GM04504 (cell line): ENCODE measurements at places on chromosomes 12 and 14.

DNA sequence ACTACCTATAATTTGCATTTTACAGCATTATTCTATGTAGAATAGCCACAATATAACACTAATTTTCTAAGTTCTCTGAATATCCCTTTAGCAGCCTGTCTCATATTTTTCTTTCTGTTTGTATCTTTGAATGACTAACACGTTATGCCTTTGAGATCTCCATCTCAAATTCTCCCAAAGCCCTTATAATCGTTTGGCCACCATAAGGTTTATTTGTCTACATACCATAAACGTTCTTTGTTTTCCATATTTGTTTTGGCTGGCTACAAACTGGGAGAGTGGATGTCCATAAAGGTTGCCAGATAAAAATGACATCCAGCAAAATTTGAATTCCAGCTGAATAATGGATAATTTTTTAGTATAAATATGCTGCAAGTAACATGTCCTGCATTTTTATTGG is 203.7 kb downstream of the STXBP6 start:
- DNase-seq, result no peak

- no peak for DNase-seq
Observed at GRCh38 chr12:93571365-93571924, 1.0 kb upstream of the SOCS2 start.

DNA sequence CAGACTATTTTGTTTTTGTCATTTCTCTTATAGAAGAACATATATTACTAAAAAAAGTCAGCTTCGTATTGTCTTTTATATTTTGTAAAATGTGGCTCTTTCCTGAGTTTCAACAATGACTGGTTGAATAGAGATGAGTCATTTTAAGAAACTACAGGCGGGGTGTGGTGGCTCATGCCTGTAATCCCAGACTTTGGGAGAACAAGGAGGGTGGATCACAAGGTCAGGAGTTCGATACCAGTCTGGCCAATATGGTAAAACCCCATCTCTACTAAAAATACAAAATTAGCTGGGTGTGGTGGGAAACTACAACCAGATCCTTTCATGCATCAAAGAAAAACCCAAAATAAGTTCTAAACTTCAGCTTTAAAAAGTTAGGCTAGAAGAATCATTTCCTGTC is 28.8 kb downstream of the HECTD4 start:
- DNase-seq, result no peak

GRCh38 chr14:97053941-97054340 is 256.8 kb downstream of the VRK1 start:
- no peak for DNase-seq

- DNase-seq, result no peak
Observed at GRCh38 chr12:24565300-24565699, 383.6 kb downstream of the BCAT1 start.

- no peak for DNase-seq
Observed at GRCh38 chr12:9606247-9606646, 1.5 kb downstream of the KLRB1 start.

DNA sequence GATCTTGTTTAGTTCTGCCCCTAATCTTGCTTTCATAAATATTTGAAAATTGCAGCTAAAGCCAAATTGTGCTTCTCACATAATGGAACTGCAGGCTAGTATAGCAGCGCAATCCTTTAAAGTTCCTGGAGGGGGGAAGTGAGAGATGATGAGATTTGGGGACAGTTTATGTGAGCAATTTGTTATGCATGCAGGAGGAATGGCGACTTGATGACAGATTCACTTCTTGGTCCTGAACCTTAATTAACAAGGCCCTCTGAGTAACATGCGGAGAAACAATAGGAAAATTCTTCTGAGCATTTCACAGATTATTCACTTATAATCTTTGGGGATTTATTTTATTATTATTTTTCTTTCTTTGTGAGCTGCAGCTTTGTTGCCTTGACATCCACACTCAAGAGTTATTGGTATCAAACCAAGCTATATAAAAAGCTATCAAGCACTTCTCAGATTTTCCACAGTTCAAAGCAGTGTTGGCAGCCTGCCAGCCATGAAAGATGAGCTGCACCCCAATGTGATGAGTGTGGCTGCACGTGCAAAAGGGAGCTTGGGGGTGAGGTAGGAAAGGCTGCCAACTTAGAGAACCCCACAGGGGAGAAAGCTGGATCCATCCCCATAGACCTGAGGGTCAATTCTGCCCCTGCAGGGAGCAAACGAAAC is 1662.2 kb upstream of the FLRT2 start:
- no peak for DNase-seq

GRCh38 chr12:105562199-105562971 is 231.9 kb downstream of the C12orf75 start:
- DNase-seq, result peak; percentile 80

DNA sequence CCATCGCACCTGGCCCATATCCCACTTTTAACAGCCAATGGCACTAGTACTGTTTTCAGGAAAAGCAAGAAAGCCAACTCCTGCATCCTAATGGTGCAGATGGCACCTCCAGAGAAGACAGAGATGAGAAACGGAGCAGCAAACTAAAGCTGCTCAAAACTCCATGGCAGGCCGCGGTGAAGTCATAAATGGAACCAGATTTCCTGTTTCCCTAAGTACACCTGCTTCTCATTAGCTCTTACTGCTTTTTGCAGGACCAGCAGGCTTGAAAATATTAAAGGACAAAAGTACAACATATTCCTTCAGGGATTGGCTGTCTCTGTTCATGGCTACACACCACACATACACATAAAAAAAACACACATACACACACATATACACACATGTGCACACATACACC is 36.7 kb upstream of the LGALS3 start:
- DNase-seq, result no peak

GRCh38 chr14:91243074-91243471 is 1.4 kb downstream of the GPR68 start:
- DNase-seq, result no peak

DNA sequence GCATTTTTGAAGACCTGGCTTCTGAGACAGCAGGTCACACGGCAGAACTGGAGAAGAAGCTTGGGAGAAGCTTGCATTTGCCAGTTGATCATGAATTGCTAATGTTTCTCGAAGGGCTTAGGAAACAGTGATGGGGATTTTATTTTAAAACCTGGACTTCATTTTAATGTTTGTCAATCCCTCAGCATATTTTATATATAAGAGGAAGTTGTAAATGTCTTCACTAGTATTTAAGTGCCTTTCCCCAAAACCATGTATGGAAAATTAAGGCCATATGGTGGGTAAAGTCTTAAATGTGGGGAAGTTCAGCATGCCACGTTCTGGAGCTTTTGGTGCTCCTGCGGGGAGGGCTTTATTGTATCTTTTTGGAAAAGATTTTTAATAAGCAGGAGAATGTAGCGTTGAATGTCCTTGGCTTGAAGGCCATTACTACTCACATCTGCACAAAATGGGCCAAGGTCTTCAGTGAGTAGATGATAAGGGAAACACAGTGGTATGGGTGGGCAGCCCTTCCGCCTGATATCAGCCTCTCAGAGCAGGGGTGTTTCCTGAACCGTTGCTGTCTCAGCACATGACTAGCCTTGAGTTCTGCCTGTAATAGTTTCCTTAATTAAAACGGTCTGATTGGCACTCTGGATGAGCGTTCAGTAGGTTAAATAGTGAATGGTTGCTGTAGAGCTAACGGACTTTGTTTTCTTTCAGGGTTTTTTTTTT is 511.4 kb downstream of the PCNX1 start:
- DNase-seq, result no peak

GRCh38 chr14:32602699-32603098 is 273.6 kb downstream of the AKAP6 start:
- DNase-seq, result no peak

GRCh38 chr14:50892255-50892654 is 20.4 kb downstream of the ABHD12B start:
- DNase-seq, result no peak

GRCh38 chr12:89091293-89091841 is 260.9 kb downstream of the DUSP6 start:
- DNase-seq, result no peak

GRCh38 chr14:98118749-98119148 is 1153.2 kb downstream of the BCL11B start:
- DNase-seq, result no peak

DNA sequence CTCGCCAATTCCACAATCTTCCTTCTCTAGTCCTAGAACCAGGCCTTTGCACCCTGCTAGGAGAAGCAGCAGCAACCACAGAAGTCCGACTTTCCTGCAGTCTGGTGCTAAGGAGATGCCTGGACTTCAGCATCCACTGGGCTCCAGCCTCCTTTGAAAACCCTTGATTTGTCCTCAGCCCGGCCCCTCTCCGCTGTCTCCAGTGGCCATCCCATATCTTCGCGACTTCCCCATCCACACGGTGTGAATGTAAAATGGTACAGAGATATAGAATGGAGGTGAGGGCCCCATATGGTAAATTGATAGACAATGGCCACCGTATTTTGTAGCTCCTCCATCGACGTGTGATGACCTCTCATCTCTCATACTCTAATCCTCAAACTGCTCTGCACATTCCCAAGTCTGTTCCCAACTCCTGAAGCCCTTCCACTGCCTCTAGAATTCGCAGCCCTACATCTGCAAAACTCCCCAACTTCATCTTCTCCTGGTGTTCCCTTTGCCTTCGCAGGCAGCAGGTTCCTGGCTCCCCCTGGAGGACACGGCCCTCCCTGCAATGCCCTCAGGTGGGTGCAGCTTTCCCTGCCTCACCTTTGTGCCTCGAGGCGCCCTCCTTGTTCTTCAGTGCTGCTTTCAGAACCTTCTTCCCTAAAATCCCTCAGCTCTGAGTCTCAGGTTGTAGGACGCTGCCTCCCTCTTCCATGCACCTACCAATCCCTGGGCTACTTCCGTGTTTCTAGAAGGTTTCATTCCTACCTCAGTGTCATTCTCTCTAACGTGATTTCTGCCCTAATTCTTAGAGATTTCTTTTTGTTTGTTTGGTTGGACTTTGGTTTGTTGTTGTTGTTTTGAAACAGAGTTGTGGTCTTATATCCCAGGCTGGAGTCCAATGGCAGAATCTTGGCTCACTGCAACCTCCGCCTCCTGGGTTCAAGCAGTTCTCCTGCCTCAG is 36.7 kb downstream of the TMBIM6 start:
- DNase-seq, result no peak

- DNase-seq, result no peak
Observed at GRCh38 chr12:7047306-7047705, 13.2 kb upstream of the C1S start.

GRCh38 chr12:110503432-110503831 is 1.3 kb downstream of the RAD9B start:
- no peak for DNase-seq

- peak; percentile 33 for DNase-seq
Observed at GRCh38 chr14:64720131-64720576, 15.9 kb downstream of the PLEKHG3 start.

DNA sequence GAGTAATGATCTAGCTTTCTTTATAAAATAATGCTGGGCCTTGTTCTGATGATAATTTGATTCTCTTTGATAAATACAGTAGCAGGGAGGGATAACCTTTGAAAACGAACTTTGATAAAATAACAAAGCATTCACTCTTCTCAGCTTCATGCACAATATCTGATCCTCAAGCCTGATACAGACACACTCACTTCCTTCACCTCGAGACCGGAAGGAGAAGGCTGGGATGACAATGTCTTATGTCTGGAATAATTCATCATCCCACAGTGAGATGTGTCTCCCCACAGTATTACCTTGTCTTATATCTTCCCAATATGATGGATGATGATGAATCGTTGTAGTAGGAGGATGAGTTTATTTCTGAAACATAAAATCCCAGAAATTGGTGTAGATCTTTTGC is 15.5 kb upstream of the NR1H4 start:
- DNase-seq, result no peak

DNA sequence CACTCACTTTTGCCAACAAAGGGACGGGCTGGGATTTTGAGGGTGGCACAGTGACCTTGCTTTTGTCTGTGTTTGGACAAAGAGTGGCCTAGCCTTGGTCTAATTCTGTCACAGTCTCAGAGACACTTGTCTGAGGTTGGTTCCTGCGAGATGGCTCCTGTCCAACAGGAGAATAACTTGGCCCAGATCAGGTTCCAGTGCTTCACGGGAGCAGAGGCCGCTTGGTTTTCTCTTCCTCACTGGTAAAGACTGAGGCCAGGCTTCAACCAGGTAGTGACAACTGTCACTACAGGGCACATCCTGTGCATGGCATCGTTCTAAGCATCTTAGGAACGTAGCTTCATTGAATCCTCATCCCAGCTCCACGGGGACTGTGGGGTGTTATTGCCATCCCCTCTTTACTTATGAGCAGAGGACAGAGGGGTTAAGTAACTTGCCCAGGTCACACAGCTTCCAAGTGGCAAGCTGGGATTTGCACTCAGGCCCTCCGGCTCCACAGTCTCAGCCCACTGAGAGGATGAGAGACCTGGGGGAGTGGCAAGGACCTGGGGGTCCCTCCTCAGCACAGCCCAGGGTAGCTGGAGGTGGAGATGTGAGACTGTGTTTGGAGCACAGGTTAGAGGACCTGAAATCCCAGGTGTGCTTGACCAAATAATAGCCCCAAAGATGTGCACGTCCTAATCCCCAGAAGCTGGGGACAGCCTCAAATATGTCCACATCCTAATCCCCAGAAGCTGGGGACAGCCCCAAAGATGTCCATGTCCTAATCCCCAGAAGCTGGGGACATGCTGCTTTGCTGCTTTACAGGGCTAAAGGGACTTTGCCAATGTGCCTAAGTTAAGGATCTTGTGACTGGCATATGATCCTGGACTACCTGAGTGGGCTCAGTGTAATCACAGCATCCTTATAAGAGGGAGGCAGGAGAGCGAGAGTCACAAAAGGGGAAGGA is 179.2 kb upstream of the RTL1 start:
- no peak for DNase-seq

DNA sequence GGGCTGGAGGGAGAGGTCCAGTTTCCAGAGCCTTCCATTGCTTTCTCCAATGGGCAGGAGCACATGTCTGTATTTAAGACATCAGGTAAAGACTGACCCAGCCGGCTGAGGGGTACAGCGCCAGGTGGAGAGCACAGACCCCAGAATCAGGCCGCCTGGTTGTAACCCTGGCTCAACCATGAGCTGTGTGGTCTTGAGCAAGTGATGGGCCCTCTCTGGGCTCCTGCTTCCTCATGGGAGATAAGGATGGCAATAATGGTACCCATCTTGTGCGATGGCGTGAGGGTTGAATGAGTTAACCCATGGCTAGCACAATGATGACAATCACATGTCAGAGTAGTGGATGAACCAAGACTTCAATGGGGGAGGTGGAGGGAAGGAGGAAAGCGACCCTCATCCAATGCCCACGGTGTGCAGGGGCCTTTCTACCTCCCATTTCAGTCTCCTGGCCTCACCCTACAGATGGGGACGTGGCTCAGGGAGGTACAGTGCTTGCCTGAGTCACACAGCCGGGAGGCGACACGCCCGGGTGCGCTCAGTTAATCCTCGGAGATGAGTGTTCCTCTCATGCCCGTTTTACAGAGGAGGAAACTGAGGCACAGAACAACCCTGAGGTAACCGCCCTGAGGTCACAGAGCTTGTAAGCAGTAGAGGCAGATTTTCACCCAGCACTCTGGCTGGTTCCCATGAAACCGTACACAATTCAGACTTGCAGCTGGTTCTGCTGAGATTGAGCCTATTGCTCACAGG is 163.9 kb downstream of the RBM19 start:
- no peak for DNase-seq

- DNase-seq, result no peak
Observed at GRCh38 chr14:85248881-85249635, 280.9 kb upstream of the FLRT2 start.

GRCh38 chr12:95663525-95663924 is 112.2 kb upstream of the USP44 start:
- no peak for DNase-seq
